Heart left ventricle (tissue), 16 donors: ENCODE measurements at places on chromosomes 13 and 19. TPM values are rescaled to one million over a fixed set of nuclear protein-coding genes. Genes with fewer than 3 reads are reported as not detected.

- no peak overlapping the region for H3K27ac ChIP-seq
- H3K4me3 ChIP-seq = no peak overlapping the region
- peaks cover 5% of the 10 kb centered on the region for H3K27me3 ChIP-seq
- H3K36me3 ChIP-seq = no peaks in the 10 kb centered on the region
- no peaks in the 10 kb centered on the region for H3K4me1 ChIP-seq
- no peak for DNase-seq
Measured at GRCh38 chr19:28301463-28301862, 911.5 kb downstream of the UQCRFS1 start.

GRCh38 chr19:10858204-10858828, 10.1 kb downstream of the C19orf38 start:
- no peaks in the 10 kb centered on the region for H3K4me1 ChIP-seq
- no peak overlapping the region for H3K4me3 ChIP-seq
- no peak overlapping the region for H3K27ac ChIP-seq

DNA sequence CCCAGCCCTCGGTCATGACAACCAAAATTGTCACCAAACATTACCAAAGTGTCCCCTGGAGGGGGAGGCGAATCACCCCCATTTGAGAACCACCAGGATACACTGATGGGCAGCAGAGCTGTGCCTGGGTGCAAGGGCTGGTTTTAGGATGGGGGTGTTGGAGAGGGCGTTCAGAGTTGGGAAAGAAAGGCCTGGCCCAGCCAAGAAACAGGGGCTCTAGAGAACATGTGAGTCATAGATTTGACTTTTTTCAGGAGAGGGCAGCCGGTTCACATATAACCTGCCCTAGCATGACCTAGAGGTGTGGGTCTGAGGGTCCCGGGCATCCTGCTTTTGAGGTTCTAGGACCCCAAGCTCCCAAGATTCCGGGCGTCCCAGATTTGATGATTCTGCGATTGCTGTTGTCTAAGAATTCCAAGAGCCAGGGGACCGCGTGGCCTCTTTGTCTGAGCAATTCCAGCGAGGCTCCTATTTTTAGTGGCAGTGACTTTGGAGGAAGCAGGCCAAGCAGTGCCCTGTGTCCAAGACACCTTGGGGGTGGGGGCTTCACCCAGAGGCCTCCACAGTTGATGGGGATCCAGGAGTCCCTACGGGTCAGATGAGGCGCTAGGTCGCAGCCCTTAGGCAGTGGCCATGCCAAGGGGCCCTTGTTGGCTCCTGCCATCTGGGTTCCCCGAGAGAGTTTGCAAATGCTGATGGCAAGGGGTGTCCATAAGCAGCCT, 5.1 kb downstream of the WIZ start:
- H3K36me3 ChIP-seq = no peaks in the 10 kb centered on the region
- H3K27me3 ChIP-seq = no peaks in the 10 kb centered on the region
- peaks cover 7% of the 10 kb centered on the region for H3K4me1 ChIP-seq
- no peak overlapping the region for H3K4me3 ChIP-seq
- H3K27ac ChIP-seq = peak overlapping the region; percentile 90

Gene SOX1
- not detected for polyA plus RNA-seq

- H3K36me3 ChIP-seq = peaks cover 40% of the 10 kb centered on the region
- DNase-seq = no peak
- H3K4me3 ChIP-seq = no peak overlapping the region
- no peaks in the 10 kb centered on the region for H3K4me1 ChIP-seq
- H3K27ac ChIP-seq = peak overlapping the region; percentile 63
Measured at GRCh38 chr19:49553451-49554271, 25.9 kb downstream of the RCN3 start.

DNA sequence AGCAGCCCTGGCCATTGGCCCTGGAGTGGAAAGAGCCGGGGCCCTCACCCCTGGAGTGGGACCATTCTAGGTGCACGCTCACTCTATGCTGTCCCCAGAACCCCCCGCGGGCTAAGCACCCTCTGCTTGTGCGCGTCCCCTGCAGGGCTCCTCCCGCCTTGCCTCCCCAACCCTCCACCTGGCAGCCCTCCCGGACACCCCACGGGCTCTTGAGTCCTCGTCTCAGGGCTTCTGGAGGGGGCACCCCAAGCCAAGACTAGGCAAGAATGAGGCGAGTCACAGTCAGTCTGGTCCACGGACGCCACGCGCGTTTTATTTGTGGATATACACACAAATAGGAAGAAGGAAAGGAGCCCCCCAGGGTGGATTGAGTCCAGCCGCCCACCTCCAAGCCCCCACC, 7.0 kb upstream of the TMEM161A start:
- H3K27ac ChIP-seq = no peak overlapping the region
- H3K4me3 ChIP-seq = no peak overlapping the region
- no peak for DNase-seq
- H3K36me3 ChIP-seq = peaks cover 25% of the 10 kb centered on the region
- peaks cover 7% of the 10 kb centered on the region for H3K4me1 ChIP-seq

DNA sequence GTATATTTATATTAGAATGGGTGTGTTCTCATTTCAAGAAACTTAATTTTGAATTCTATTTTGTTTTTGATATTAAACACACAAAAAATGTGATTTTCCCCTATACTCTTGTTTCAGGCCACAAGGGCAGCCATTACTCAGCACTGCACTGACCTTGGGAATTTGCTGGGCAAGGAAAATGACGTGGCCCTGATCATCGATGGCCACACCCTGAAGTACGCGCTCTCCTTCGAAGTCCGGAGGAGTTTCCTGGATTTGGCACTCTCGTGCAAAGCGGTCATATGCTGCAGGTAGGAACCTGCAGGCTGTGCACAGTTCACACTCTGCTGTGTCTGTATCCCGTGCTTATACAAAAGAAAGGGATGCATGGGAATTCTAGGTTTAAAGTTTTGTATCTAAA, 327.3 kb downstream of the ATP8A2 start:
- H3K36me3 ChIP-seq = no peaks in the 10 kb centered on the region
- DNase-seq = no peak
- no peak overlapping the region for H3K27ac ChIP-seq
- no peaks in the 10 kb centered on the region for H3K4me1 ChIP-seq

DNA sequence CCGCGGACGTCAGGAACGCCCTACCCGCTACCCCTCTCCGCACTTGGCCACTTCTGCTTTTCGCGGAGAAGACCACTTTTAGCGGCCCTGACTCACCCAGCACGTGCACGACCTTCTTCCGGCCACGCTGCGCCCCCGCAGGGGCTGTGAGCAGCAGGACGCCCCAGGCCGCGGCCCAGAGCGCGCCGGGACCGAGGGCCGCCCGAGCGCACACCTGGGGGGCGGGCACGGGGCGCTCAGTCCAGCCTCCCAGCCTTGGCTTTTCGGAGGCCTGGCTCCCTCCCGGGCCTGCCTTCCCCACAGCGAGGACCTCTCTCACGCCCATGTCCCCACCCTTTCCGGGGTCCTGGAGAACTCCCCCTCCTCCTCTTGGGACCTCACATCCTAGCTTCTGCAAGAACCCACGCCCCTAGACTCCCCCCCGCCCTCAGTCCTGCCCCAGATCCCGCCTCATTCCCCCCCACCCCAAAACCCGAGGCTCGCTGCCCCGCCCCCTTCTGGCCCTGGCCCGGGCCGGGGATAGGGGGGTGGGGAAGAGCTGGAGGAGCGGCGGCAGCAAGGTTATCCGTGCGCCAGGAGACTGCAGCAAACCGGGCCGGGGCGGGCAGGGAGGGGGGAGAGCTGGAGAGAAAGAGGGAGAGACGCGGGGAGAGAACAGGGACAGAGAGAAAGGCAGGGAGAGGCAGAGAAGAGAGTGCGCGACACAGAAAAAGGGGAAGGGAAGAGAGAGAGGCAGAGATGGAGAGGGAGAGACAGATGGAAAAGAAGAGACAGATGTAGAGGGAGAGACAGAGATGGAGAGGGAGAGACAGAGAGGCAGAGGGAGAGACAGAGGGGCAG, 11.5 kb downstream of the TM6SF2 start:
- H3K27ac ChIP-seq = no peak overlapping the region
- DNase-seq = peak; percentile 40
- H3K36me3 ChIP-seq = no peaks in the 10 kb centered on the region
- no peak overlapping the region for H3K4me3 ChIP-seq
- peaks cover 4% of the 10 kb centered on the region for H3K4me1 ChIP-seq
- H3K27me3 ChIP-seq = peaks cover 62% of the 10 kb centered on the region

DNA sequence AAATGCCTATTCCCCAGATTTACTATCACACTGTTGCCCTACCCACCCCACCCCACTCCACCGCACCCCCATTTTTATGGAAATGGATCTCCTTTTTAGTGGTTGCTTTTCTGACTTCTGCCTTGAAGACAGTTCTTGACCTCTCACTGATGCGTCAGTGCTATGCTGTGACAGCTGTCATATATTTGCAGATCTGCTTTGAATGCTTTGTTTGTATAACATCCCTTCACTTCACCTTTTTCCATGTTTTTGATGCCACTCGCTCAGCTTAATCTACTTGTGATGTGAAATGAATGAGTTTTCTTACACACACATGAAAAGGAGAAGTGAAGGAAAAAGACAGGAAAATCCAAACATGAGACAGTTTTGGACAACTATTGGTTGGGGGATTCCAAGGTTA, 731.0 kb downstream of the SLITRK6 start:
- no peak for DNase-seq
- H3K36me3 ChIP-seq = no peaks in the 10 kb centered on the region
- no peaks in the 10 kb centered on the region for H3K4me1 ChIP-seq
- no peaks in the 10 kb centered on the region for H3K27me3 ChIP-seq
- no peak overlapping the region for H3K27ac ChIP-seq
- H3K4me3 ChIP-seq = no peak overlapping the region

DNA sequence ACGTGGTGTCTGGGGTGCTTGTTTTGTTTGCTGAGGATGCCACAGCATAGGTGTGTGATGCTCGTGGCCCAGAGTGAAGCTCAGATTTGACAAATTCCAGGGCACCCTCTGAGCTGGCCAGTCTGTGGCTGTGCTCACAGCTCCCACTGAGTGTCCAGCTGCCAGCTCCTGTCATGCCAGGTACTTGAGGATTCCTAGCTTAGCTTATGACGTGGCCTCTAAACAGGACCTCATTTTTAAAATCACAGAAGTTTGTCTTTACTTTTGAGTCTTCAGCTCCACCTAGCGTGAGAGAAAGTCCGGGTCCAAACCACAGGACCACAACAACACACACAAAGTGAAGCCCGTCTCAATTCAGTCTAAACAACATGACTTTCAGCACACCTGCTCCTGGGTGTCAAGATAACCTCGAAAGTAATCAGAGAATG, 117.3 kb downstream of the RAB20 start:
- H3K4me1 ChIP-seq = peaks cover 3% of the 10 kb centered on the region
- H3K4me3 ChIP-seq = no peak overlapping the region
- H3K27ac ChIP-seq = no peak overlapping the region
- H3K36me3 ChIP-seq = peaks cover 16% of the 10 kb centered on the region
- no peaks in the 10 kb centered on the region for H3K27me3 ChIP-seq

GRCh38 chr13:71587817-71588216, 279.2 kb downstream of the DACH1 start:
- no peak overlapping the region for H3K27ac ChIP-seq
- no peak for DNase-seq
- no peaks in the 10 kb centered on the region for H3K36me3 ChIP-seq
- no peaks in the 10 kb centered on the region for H3K4me1 ChIP-seq
- no peak overlapping the region for H3K4me3 ChIP-seq

DNA sequence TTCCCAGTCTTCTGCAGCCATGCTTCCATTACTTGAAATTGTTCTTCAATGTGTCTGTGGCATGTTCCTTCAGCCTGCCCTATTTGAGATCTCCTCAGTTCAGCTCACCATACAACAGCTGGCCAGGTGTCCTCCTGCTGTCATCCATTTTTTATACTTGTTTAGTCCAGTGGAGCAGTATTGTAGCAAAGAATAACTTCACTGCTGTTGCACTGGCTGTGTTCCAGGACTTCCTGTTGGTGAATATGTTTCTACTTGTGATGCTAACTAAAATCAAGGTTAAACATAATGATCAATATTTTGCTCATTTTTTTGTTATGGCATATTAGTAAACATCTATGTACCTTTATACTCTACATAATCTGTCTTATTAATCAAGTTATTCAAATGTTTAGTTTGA, 1394.1 kb downstream of the PCDH9 start:
- H3K27me3 ChIP-seq = no peaks in the 10 kb centered on the region
- no peak for DNase-seq
- H3K27ac ChIP-seq = no peak overlapping the region
- H3K4me3 ChIP-seq = no peak overlapping the region
